Osteocyte (in vitro differentiated cells): ENCODE measurements at places on chromosomes 1 and 21. TPM values are rescaled to one million over a fixed set of nuclear protein-coding genes. Genes with fewer than 3 reads are reported as not detected.

PLEKHG5 gene
- total RNA-seq = 33.0 and 34.9 TPM in 2 replicates

CFHR5 gene
- total RNA-seq = not detected in 2 replicates

DNA sequence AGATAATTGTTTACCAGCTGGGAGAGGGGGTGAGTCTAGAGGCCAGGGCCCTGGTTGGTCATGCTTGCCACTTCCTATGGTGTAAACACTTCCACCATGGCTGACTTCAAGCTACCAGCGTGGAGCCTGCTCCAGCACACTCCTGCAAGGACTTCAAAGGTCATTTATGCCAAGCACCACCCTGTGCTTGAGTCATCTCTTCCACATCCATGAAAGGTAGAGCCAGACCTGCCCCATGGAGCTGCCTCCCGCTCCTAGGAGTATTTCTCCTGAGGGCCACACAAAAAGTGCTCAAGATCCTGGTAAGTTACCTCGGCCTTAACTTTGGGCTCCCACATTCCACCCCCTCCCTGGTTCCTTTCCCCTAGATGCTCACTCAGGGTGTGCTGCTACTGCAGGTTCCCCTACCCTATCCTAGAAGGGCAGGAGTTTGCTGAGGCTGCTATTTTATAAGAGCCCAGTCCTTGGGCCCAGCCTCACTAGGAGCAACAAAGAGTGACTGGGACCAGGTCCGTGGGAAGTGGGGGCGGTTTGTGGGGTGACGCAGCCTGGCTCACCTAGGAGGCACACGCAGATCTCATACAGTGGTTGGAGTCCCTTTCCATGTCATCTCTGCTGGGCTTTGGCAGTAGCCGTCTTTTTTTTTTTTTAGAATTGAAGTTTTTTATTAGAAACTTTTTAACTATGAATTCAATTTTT is 2.4 kb downstream of the RAB7B start:
- no peak for DNase-seq

- DNase-seq = no peak
These were observed 117.5 kb downstream of the MACF1 start for GRCh38 chr1:39321979-39322378.

DNA sequence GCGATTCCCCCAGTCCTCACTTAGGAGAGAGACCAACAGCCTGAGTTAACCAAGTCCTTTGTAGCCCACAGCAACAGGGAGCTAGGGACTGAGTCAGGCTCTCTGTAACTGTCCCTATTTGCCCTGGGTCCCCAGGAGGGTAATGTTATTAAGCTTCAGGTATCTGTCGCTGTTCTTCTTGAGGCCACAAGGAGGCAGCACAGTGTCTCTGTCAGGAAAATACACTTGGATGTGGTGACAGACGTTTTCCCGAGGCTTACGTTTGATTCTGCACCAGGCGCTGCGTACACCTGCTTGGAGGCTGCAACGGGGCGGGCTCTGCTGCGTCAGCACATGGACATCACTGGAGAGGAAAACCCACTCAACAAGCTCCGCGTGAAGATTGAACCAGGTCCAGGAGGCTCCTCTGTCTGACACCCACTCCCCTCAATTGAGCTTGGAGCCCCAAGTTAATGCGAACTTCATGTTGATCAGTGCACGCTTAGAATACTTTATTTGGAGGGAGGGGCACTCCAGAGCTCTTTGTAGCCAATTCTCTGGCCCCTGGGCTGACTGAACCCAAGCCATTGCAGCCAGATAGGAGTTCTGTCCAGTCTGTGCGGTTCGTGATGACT is 10.7 kb upstream of the ELF3 start:
- DNase-seq = no peak

DNA sequence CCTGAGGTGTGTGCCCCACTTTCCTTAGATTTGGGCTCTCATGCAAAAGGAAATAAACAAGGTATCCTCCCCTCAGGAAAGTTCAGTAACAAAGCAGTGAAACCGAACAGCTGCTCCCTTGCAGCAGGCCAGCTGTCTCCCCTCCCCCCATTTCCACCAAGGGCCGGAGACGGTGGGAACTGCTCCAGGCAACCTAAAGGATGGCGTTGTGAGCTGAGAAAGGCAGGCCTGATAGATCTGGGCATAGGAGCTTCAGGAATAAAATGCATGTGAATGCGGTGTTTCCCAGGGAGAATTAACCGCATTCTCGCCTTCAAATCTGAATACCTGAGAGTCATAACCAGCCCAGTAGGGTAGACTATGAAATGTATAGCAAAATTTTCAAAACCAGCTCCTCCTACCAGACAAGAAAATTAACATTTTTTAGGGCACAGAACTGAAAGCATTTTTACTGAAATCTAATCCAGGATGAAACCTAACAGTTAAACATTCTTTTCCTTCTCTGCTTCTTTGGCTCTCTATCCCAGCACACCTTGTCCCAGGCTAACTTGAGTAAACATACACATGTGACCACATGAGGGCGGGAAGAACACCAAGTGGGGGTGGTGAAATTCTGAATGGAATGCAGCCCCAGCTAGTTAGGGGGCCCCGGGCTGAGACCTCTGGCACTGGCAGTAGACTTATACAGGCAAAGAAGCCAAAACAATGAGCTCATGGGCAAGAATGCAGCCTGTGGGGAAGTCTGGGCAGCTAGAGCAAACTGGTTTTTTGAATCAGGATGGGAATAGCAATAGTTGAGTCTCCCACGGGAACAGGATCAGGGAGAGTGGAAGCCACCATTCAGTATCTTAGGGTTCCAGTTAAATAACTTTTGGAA is 11.5 kb downstream of the MCL1 start:
- peak; percentile 93 for DNase-seq

GRCh38 chr1:47875831-47876586 is 121.2 kb downstream of the TRABD2B start:
- DNase-seq = no peak
